Activated CD4-positive, alpha-beta T cell treated with anti-CD3 and anti-CD28 coated beads, Interleukin-2, amount 50 U/mL, for 48 hours (primary cell): ENCODE measurements at places on chromosomes 7 and 10.

DNA sequence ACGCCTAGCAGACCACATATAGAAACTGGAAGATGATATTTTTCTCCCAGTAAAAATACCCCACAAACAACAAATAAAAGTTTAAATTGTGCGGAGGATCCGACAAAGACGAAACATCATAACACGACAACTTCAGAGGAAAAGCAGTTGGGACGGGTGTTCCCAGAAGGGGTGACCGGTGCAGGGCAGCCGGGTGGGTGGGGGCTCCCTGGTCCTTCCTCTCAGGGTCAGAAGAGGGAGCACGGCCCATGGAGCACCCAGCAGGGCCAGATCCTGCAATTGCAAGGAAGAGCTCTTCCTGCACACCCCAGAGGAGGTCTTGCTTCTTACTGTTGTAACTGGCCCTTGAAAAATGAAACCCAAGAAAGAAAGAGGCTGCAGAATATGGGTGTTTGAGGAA lies 608.5 kb upstream of the MKI67 start:
- no peak for DNase-seq

- no peak for DNase-seq
These were observed 185.7 kb upstream of the AUTS2 start for GRCh38 chr7:69412331-69413146.

- DNase-seq: no peak
These were observed 17.6 kb upstream of the FGFR2 start for GRCh38 chr10:121615836-121616235.

DNA sequence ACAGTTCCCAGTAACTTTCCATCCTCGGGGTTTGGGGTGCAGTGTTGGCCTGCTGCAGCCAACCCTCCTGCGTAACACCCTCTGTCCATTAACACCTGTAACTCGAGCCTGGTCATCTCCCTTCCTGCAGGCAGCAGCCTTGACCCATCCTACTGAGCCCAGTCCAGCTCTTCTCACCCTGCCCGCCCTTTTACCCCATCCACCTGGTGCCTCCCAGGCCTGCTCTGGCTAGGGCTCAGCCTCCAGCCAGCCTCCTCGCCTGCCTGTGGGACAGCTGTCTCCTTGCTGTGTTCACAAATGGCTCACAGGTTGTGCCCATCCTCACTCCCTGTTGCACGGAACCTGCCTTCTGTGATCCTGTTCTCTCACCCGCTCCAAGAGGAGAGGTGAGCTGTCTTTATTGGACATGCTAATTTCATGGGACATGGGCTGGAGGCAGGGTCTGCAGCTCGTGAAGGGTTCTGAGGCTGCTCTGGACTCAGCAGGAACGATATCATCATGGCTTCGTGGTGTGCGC lies 277.2 kb upstream of the TCERG1L start:
- DNase-seq: no peak
